NCI-H774 (cell line): ENCODE measurements at places on chromosomes 13 and 19.
A peak's percentile ranks its signal among the peaks of the same experiment; 100 is the strongest.

DNA sequence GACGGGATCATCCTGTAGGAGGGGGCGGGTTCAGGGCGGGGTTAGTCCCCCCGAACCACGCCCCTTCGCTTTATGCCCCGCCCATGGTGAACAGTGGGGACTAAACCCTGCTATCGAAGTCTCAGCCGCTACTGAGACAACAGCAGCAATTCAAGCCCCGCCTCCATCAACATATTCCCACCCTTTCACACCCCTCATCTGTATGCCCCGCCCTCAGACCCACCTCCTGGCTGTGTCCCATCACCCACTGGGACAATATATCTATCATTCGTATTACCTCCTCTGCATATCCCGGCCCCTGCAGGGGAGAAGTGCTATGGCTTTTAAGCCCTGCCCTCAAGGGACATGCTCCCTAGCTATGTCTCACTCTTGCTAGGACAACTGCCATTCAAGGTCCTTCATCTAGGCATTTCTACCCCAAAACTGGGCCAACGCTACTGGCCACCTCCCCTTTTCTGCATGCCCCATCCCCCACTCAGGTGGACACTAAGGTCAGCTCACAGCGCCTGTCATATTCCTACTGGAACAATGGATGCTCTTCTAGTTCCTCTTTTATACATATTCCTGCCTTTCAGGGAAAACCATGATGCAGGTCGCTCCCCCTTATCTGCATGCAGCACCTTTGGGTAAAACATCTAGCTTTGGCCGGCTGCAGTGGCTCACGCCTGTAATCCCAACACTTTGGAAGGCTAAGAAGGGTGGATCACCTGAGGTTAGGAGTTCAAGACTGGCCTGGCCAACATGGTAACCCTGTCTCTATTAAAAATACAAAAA lies 11.9 kb downstream of the LRFN1 start:
- no peak for DNase-seq

GRCh38 chr13:43391036-43391435 lies 367.6 kb downstream of the DNAJC15 start:
- DNase-seq: no peak

GRCh38 chr19:13149628-13150186 lies 468 bp downstream of the STX10 start:
- DNase-seq: no peak

DNA sequence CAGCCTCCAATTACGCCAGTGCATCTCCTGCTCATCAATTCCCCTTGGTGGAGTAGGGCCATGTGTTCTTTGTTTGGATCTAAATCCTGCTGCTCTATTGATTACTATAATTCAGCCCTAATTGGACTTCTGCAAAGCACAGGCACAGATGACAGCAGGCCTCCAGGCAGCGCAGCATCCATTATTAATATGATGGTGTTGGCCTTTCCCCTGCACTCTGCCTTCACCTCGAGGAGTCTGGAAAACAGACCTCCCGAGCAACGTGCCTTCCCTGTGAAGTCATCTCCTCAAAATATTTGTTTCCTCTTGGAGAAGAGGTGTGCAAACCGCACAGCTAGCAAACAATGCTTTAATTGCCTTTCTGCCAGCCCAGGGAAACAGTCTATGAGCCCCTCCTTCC lies 92.5 kb downstream of the UQCRFS1 start:
- no peak for DNase-seq

- no peak for DNase-seq
Observed at GRCh38 chr19:35392742-35393715, 22.2 kb downstream of the GPR42 start.

DNA sequence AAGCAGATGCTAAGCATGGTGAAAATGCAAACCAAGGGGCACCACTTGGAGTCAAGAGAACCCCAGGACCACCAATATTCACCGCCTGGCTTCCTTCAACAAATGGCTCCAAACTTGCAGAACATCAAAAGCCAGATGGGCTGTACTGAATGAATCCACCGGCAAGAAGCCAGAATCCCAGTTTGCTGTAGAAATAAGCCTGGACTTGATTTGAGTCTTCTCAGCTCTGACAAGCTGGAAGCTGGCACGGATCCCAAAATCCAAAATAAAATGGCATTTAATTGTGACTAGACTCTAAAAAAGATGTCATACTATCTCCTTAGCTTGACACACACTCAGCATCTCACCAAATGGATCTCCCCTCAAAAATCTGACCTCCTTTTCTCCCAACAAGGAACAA lies 11.9 kb downstream of the EFNB2 start:
- DNase-seq: no peak

- DNase-seq: no peak
Observed at GRCh38 chr13:24541127-24541475, 28.5 kb upstream of the PARP4 start.

DNA sequence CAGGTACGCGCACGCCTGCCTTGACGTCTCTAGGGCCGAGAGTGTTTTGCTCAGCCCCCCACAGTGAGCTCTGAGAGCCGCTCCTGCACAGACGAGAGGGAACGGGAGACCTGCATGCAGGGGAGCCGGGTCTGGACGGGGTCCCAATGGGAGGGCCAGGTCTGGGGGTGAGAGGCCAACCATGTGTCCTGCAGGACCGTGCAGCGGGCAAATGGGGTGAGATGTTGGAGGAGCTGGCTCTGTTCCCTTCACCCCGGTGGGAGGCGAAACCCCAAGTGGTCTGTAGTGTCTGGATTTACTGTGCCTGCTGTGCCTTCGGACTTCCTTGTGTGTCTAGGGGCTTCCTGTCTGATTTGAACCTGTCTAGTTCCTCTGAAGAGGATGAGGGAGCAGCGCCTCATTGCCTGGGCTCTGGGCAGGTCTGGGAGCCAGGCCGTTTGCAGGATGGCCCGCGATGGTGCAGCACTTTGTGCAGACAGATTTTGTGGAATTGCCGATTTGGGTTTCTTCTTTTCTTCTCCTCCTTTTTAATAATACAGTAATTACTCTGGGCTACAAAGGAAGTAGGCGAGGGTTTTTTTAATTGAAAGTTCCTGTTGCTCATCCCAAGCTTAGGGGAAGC lies 2.1 kb downstream of the CSNK1G2 start:
- no peak for DNase-seq

GRCh38 chr19:50549927-50550593 lies 18.2 kb downstream of the LRRC4B start:
- DNase-seq: no peak

- DNase-seq: peak; percentile 48
Observed at GRCh38 chr19:459724-460511, 915 bp downstream of the SHC2 start.

GRCh38 chr19:1474011-1474764 lies 4.8 kb downstream of the C19orf25 start:
- no peak for DNase-seq

GRCh38 chr19:40590464-40591265 lies 10.5 kb upstream of the LTBP4 start:
- DNase-seq: no peak

DNA sequence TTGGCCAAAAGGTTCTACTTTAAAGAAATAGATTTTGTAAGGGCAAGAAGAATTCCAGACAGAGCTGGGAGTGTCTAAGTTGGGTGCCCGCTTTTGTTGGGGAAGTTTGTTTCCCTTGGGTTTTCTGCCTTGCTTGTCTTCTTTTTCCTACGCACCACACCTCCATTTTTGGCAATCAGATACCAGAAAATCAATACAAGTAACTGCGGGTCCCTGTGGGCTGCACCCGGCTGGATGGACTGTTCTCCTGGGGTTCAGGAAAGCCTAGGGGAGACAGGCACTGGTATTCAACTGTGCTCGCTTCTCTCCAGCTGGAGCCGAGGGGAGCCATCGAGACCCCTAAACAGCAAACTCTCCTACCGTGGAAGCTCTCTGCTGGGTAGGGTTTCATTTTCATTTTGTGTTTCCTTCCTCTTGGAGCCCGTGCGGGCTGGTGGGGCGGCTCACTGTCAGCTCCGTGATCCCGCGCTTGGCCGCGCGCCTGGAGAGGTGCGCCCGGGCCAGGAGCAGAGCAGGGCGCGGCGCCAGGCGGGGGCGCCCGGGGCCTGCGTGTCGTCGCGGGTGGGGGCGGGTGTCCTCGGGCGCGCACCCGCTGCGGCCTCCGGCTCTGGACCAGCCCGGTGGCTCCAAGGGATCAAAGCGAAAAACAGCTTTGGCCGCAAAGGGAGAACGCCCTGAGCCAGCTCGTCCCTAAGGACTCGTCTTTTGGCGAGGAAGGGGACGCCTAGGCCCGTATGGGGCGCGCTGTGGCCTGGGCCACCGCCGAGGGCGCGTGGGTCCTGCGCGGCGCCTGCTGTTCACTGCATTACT lies 347.2 kb downstream of the ZNF536 start:
- no peak for DNase-seq

- DNase-seq: no peak
Observed at GRCh38 chr19:29537601-29538000, 11.8 kb downstream of the VSTM2B start.

DNA sequence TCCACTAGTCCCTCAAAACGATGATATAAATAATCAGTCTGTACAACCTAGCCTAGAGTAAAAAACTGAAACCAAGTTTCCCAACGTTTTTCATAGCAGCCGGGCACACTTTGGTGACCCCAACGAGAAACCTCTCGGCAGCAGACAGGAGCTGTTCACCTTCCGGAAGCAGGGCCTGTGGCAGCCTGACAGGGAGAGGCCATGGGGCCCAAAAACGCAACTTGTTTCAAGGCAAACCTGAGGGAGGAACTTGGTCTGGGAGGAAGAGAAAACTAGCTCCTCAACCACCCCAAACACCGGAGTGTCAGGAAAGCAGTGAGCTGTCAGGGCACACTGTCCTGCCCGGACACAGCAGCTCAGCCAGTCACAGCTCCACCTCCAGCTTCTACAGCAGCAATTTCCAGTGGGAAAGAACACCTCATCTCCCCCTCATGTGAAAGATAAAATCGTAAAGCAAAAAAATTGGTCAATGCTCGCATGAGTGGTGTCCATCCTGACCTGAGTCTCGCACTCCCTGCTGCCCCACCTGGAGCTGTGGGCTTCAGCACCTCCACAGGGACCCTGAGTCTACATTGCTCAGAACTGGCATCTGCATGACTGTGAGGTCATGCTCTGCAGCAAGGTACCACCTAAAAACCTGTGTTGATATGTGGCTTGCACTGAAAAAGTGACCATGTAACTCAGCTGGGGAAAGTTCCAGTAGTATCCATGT lies 40.6 kb upstream of the LATS2 start:
- DNase-seq: no peak

DNA sequence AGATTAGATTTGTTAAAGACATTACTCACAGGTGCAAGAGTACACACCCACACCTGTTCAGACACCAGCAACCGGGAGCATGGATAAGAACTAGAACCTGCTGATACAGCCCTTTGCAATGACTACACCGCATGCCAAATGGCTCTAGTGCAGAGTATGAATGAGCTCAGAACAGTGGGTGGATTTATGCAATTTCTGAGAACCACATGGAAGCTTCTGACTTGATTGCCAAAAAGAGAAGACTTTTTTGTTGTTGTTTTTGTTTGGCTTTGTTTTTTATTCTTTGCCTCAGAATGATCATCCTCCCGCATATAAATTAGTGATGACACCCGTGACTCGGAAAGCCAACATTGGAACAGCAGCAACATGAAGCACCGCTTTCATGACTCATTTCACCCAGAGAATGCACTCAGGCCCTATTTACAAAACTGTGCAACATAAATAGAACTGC lies 77.4 kb upstream of the LRCH1 start:
- DNase-seq: no peak

DNA sequence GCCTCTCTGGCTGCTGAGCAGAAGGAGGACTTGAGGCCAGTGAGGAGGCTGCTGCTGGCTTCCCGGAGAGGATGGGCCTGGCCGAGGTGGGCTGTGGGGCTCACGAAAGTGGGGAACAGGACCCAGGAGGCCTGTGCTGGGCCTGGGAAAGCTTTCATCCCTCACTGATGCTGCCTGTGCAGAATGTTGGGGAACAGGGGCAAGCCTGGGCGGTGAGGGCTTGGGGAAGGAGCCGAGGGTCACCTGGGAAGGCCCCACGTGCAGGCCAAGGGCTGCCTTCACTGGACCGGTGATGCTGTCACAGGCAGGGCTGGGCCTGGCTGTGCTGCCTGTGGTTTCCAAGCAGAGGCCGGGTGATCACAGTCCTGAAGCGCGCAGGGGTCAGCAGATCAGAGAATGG lies 9.4 kb downstream of the AP1M1 start:
- DNase-seq: no peak

DNA sequence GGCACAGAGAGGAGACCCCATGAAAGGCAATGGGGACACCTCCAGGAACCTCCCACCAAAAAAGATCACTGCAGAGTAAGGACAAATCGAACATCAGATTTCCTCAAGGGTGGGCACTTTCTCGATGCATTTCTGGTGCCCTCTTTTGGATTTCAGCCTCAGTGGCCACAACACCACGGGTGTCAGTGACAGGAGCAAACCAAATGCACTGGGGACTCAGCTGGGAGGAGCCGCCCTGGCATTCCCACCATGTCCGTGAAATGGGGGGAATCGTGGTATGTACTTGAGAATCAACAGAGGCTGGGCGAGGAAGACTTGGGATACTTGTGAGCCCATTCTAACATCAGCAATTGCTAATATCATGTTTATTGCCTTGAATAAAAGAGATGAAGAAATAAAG lies 16.3 kb downstream of the FAM187B start:
- DNase-seq: no peak

DNA sequence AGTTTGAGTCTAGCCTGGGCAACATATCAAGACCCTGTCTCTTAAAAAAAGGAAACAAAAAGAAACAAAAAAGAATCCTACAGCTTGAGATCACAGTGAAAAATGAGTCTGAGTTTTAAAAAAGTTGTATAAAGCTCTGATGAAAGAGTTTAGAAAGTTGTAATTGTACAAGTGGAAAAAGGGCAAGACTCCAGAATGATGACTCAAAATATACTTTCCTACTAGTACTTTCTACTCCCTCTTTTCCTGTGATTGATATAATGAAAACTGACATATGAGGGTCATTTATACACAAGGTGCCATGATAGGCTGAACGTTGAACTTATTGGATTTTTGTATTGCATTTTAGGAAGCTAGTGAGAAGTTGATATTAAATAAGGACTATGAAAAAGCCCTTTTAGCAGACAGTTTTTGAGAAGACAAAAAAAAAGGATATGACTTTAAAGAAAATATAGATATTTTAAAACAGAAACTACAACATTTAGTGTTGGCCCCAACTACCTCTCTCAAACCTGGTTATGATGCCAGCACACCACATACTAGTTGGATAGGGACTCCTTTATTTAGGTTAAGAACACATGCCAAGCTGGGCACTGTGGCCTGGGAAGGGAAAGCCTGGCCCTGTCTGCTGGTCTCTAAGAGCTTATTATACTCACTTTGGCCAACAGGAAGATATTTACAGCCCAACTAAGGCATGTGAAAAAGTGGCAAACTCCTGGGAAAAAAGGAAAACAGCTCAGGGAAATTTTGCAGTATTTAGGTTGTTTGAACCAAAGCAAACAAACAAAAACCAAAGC lies 116.6 kb downstream of the KL start:
- no peak for DNase-seq

- DNase-seq: no peak
Observed at GRCh38 chr13:70844391-70845108, 736.3 kb upstream of the KLHL1 start.

- no peak for DNase-seq
Observed at GRCh38 chr19:40807147-40808020, 8.4 kb downstream of the EGLN2 start.
